ENCODE measurements at places on chromosomes 5 and 9.

- DNase-seq, result no peak
Measured at GRCh38 chr9:96246267-96246671, 55.7 kb downstream of the HSD17B3 start.

DNA sequence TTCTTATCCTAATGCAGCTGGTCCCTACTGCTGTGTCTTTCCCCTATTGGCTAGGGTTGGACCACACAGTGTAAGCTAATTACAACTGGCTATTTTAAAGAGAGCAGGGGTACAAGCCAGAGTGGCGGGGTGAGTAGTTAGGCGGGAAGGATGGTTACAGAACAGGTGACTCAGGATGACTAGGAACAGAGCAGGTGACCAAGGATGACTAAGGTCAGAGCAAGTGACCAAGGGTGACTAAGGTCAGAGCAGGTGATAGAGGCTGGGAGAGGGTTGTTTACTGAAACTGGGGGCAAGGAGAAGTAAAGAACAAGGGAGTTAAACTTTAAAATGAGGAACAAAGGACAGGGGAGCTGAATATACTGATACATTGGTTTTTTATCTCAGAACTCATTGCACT is 125.4 kb downstream of the PTTG1 start:
- no peak for DNase-seq

DNA sequence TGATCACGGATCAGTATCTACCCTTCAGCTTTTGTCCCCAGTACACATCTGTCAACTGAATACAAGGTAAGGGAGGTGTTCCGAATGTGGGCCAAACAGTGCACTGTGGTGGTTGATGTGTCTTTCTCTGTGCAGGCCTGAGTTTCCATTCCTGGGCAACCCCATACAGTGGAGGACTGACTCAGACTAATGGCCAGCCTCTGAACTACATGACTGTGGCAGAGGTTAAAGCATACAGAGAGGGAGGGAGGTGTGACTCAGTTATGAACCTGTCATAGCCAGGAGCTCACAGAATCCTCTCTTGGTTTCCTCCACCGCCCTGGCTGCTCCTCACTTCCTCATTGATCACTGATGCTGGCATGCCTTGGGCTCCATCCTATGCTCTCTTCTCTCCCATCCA is 136.4 kb upstream of the TAS2R1 start:
- DNase-seq, result no peak

DNA sequence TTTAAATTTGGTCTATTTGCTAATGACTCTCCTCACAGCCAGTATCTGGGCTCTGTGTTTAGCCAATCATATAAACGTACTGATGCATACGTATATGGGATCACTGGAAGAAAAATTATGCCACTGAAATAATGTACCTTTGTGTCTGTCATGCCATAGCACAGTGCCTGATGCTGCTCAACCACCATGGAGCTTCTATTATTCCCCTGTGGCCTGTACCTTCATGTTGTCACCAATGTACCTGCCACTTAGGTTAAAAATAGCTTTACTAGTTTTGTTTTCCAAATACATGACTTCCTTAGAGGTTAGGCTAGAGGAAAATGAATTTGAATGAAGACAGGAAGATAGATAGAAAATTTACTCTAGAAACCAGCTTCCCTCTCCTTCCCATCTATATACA is 34.6 kb downstream of the HACD4 start:
- no peak for DNase-seq

GRCh38 chr5:80763873-80764647 is 109.3 kb upstream of the DHFR start:
- no peak for DNase-seq

DNA sequence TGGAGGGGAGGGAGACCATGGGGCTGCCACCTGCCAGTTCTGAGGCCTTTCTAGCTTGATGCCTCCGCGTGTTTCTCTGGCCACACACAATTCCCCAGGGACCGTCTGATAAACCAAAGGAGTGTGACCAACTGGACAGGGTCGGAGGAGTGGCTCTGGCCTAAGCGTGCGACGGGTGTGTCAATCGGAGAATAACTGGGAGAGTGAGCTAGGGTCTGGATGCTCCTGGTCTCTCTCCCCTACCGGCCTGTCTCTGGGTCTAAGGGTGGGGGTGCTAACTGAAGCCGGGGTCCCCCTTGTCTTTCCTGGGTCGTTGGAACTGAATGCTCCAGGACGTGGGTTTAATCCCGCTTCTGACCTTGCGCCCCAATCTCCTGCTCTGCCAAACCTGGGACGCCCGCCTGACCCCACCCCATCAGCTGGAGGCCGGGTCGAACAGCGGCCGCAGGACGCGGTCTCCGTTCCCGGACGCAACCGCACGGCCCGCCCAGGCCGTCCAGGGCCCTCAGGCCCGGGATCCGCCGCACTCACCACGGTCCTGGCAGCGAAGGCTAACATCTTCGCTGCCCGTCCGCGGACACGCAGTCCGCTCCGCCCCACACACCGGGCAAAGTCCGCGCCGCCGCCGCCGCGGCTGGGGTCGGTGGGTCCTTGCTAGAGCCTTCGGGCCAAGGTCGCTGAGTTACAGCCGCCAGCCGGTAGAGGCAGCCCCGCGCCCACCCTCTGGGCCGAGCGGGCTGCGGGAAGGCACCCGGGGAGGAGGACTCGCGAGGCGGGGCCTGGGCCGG is 447 bp downstream of the CRAT start:
- peak; percentile 12 for DNase-seq

DNA sequence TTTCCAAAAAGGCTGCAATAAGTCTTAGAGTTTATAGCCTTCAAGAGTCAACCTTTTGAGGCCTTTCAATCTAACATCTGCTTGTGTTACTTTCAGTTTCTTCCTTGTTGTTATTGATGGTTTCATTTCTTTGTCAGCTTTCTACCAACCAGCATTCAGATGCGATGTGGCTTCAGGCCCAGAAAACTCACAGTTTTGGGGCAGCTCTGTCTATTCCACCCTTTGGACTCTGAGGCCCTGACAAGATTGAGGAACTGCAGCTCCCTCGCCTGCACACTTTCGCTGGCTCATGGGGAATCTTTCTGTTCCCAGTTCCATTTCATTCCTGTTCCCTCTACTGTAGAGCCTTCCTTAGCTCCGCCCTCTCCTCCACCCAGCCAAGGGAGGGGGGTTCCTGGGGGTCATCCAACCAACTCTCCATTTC is 13.3 kb upstream of the WHRN start:
- no peak for DNase-seq

GRCh38 chr5:140248414-140248813 is 54.5 kb downstream of the PFDN1 start:
- no peak for DNase-seq

DNA sequence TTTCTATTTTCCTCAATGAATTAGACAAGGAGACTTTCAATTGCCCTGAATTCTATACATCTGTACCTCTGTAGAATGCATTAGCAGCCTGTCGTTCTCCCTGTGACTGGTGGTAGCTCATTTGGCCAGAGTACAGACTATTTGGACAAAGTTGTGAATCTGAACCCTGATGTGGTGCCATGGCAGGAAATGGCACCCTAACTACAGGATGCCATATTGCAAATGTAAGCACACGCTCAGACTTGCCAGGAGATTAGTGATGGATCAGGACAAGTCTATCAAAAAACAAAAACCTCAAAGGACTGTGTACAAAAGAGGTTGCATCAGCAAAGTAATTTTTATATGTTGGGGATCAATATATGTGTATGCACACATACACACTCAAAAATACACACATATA is 58.3 kb downstream of the SVEP1 start:
- DNase-seq, result no peak

DNA sequence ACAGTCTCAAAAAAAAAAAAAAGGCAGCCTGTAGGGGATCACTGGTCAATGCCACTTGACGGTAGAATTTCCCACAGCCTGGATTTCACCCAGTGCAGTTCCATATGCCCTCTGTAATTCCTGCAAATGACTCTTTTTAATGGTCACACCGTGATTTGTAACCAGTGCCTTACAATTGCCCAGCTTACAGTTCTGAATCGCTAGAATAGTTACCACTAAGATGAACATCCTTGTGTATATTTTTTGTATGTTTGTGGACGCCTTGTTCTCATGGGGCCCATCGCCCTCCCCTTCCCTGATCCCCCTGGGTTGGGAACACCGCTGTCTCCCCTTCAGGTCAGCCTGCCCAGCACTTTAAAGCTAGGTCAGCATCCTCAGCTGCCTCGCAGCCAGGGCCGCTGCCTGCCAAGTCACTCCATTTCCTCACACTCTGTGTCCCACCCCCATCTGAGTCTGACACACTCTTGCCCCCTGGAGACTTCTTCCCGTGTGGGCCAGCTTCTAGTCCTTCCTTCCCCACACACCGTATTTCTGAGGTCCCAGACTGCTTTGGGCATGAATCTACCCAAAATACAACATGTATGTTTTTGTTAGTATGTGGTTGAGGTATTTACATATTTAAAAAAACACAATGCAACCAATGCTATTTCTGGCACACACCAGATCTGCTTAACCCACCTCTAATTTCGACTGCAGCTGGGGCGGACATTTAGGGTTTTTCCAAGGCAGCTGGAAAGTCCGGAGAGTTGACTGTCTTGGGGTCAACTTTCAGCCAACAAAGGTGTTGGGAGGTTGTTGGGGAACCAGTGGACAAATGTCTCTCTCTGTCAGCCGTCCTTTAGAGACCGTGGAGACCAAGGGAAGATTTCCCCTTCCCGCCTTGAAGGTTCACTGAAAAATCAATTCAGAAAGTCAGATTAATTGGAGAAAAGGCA is 120.5 kb upstream of the NEK6 start:
- DNase-seq, result no peak

DNA sequence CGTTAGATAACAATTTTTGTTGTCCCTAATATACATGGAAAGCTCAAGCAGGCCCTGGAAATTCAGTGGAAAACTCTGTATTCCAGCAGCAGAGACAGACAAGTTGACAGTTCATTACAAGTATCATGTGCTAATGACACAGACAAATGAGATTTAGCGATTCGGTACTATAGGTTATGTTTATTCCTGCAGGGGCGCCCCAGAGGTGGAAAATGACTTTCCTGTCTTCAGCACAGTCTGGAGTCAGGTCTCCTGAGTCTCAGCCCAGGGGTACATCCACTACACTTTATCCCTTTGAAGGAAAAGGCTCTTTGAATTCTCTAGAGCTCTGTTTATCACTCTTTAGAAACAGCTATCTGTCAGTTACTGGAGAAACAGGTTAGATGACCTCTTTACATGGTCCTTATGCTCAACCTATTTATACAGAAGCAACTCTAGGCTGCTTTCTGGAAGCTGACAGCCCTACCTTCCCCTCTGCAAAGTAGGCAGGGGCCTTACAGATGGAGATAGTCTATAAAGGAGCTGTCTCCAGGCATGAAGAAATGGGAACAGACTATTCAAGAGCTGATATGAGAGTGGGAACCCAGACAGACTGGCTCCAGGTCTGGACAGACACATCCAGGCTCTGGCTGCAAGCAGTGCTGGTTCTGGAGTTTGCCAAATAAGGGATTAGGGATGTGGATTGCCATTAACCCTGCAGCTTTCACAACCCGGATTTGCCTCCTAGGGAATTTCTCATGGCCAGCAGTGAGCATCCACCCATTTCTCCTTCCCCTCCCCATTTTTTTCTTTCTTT is 7.2 kb upstream of the SLC31A2 start:
- no peak for DNase-seq

- DNase-seq, result no peak
Measured at GRCh38 chr9:94593459-94594345, at the start of gene FBP2. TSS of gene FBP2 (minus strand) at chr9:94593824. CDS start at chr9:94593726, 98 bp downstream.

DNA sequence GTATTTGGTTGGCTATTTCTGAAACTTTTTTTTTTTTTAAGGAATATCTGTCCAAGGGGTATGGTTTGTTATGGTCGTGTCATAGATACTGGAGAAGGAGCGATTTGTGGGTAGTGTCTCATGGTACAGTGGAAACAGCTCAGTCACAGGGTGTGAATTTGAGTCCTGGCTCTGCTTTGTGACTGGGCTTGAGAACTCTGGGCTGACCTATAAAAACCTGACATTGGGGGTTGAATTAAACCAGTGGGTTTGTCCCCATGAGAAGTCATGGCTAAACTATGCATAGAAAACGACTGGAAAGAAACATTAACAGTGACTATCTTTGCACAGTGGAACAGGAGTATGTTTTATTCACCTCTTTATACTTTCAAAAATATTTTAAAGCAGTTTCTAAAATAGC is 54.7 kb downstream of the MACROH2A1 start:
- DNase-seq, result no peak

DNA sequence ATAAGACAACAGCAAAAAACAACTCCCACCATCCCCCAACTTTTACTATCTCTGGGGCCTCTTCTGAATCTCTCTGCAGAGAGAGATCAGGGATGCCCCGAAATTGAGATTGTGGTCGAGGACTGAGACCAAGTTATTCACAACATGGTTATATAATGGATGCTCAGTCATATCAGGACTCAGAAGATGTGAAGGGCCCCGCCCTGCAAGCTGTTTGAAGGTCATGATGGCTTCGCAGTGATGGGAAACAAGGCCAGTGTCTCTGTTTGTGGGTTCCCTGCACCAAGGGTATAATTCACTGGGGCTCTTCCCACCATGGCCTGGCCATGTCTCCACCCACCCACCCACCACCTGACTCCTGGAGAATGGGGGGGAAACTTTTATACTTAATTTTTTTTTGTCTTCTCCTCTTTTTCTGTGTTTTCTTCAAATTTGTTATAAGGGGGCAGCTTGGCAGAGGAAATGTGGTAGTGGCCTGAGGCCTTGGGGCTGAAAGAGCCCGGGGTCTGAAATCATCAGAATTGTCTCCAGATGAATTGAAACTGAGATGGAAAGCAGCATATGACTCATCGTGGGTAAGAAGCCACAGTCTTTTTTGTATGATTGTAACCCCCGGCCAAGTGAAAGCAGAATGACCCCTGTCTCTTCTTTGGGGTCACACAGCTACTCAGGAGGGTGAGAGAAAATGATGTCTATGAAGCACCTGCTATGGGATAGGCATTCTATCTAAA is 15.0 kb upstream of the TEX48 start:
- DNase-seq, result peak; percentile 31

DNA sequence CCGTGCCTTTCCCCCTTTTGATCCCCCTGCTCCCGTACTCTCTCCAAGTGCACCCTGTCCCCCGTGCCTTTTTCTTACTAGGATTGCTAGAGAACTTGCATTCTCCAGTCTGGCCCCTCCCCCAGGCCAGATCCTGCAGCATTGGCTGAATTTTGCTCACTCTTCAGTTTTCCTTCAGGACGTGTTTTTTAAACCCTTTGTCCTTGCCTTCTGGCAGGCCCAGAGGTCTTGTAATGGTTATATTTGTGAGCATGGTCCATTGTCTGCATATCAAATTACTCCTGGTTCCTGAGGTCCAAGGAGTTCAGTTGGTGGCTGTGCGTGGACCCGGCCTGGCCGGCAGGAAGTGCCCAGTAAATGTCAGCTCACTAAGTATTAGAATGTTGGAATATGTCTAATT is 606 bp downstream of the TBC1D13 start:
- no peak for DNase-seq

- DNase-seq, result no peak
Measured at GRCh38 chr5:168163966-168164365, 127.5 kb upstream of the WWC1 start.

DNA sequence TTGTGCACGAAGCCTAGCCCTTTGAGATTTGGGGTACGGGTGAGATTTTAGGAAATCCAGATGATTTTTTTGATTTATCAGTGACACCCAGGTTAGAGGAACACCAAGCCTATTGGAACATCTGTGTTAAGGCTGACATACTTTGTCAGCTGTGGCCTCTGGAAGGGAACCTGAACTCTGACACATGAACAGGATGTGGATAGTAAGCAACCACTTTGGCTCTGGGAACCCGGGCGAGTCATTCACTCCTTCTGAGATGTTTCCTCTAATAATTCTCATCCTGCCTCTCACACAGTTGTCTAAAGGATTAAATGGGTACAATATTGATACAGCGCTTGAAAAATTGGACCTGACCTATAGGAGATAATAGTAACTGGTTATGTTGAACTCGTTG is 67.8 kb downstream of the FGF1 start:
- DNase-seq, result no peak

- no peak for DNase-seq
Measured at GRCh38 chr5:43202380-43202779, 10.4 kb downstream of the NIM1K start.

- no peak for DNase-seq
Measured at GRCh38 chr5:55021410-55021809, 2.6 kb upstream of the GZMK start.

Data from amniotic stem cell (primary cell).